Uterus (tissue), 4 donors: ENCODE measurements at places on chromosomes 4 and X. TPM values are rescaled to one million over a fixed set of nuclear protein-coding genes. Genes with fewer than 3 reads are reported as not detected.

DNA sequence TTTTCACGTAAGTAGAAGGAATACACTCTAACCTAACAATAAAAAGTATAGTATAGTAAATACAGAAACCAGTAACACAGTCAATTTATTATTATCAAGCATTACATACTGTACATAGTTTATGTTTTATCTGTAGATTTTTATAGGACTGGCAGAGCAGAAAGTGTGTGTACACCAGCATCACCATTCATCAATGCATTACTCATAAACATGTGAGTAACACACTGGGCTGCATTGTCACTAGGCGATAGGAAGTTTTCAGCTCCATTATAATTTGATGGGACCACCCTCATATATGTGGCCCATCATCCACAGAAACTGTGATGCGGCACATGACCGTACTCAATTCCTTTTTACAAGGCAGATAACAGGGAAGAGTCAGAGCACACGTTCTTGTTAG lies 137.8 kb upstream of the RBPJ start:
- H3K27me3 ChIP-seq, result no peaks in the 10 kb centered on the region
- no peak for DNase-seq
- H3K36me3 ChIP-seq, result no peaks in the 10 kb centered on the region
- no peak overlapping the region for H3K4me3 ChIP-seq

GRCh38 chrX:149992918-149993317 lies 54.6 kb upstream of the EOLA2 start:
- DNase-seq, result no peak
- no peaks in the 10 kb centered on the region for H3K4me1 ChIP-seq
- H3K36me3 ChIP-seq, result no peaks in the 10 kb centered on the region
- H3K27ac ChIP-seq, result no peak overlapping the region
- no peak overlapping the region for H3K4me3 ChIP-seq

The ASB9 gene
- 4.1 TPM for total RNA-seq

DNA sequence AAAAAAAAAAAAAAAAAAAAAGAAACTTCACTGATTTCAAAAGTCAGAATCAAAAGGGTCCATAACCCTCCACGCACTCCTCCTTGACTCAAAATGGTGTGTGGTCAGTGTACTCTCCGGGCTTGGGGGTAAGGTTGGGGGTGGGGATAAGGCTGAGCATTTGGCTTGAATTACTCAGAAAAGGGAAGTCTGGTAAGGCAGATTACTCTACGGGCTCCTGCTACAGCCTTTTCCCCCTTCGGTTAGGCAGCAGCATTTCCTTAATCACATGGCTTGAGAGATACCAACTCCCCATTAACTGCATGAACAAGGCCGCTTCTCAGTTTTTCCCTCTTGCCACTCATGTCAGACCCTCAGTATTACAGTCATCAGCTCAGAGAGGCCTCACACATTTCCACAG lies 135.4 kb upstream of the DUSP21 start:
- no peaks in the 10 kb centered on the region for H3K4me1 ChIP-seq
- H3K4me3 ChIP-seq, result no peak overlapping the region

DNA sequence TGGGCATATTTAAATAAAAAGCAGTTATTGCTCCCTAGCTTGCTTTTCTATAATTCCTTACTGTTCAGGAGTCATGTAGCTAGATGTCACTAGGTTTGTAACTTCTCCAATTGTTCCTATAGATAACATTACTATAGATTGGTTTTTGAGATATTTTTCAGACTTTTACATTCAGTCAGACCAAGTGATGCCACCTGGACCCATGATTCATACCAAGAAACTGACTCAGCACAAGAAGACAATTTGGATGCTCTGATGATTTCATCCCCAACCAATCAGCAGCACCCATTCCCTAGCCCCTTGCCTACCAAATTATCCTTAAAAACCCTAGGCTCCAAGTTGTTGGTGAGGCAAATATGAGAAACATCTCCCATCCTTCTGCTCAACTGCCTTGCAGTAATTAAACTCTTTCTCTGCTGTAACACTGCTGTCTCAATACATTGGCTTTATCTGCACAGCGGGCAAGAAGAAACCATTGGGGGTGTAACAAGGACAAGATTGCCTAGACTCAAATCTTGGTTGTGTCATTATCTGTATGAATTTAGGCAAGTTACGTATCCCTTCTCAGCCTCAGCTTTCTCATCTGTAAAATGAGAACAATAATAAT lies 11.8 kb upstream of the NEIL3 start:
- H3K4me1 ChIP-seq, result no peaks in the 10 kb centered on the region
- no peak for DNase-seq
- H3K4me3 ChIP-seq, result no peak overlapping the region
- H3K36me3 ChIP-seq, result no peaks in the 10 kb centered on the region
- no peaks in the 10 kb centered on the region for H3K27me3 ChIP-seq
- H3K27ac ChIP-seq, result no peak overlapping the region

GRCh38 chrX:111444881-111445280 lies 32.9 kb upstream of the DCX start:
- no peak overlapping the region for H3K4me3 ChIP-seq
- H3K4me1 ChIP-seq, result no peaks in the 10 kb centered on the region
- H3K27ac ChIP-seq, result no peak overlapping the region

DNA sequence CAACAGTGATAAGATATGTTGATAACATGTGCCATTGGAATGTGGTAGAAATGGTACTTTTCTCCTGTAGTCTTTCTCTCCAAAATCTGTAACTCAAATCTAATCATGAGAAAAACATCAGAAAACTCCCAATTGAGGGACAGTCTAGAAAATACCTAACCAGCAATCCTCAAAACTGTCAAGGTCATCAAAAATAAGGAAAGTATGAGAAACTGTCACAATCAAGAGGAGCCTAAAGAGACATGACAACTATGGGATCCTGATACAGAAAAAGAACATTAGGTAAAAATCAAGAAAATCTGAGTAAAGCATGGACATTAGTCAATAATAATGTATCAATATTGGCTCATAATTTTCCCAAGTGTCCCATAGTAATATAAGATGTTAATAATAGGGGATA lies 124.5 kb upstream of the PPP1R2C start:
- no peaks in the 10 kb centered on the region for H3K36me3 ChIP-seq
- H3K27me3 ChIP-seq, result no peaks in the 10 kb centered on the region
- DNase-seq, result no peak
- no peak overlapping the region for H3K27ac ChIP-seq

GRCh38 chr4:16337936-16338335 lies 111.7 kb upstream of the TAPT1 start:
- no peak overlapping the region for H3K4me3 ChIP-seq
- H3K36me3 ChIP-seq, result no peaks in the 10 kb centered on the region
- no peaks in the 10 kb centered on the region for H3K4me1 ChIP-seq
- no peak overlapping the region for H3K27ac ChIP-seq
- no peak for DNase-seq

GRCh38 chr4:44016570-44017421 lies 431.8 kb downstream of the KCTD8 start:
- no peaks in the 10 kb centered on the region for H3K27me3 ChIP-seq
- H3K27ac ChIP-seq, result no peak overlapping the region
- no peaks in the 10 kb centered on the region for H3K4me1 ChIP-seq

DNA sequence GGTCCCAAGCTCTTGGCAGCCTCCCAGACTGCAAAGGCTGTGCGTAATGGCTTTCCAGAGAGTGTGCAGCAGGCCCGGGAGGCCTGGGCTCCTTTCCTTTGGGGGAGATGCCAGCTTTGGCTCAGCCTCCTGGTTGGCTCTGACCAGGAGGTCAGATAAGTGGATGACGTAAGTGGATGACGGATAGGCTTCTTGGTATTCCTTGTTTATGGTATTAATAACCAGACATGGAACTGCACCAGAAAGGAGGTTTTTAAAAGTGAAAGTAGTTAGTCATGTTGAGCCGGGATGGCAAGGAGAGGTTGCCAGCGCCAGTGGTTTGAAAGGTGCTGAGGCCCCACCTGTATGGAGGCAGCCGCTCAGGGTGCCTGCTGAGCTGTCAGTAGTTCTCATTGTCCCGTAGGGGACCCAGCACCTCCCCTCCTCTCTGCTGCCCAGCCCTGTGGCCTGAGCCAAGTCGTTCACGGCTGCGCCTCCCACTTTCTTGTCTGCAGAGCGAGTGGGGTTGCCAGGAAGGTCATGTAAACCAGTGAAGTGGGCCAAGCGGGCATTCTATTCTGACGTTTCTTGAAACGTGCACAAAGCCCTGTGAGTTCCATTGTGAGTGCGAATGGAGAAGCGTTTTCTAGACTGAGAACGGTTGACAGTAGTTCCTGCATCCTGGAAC lies 28.7 kb upstream of the STOX2 start:
- H3K27me3 ChIP-seq, result no peaks in the 10 kb centered on the region
- no peaks in the 10 kb centered on the region for H3K4me1 ChIP-seq
- no peaks in the 10 kb centered on the region for H3K36me3 ChIP-seq
- H3K27ac ChIP-seq, result peak overlapping the region; percentile 77

GRCh38 chr4:170030121-170030520 lies 3.9 kb upstream of the MFAP3L start:
- H3K27ac ChIP-seq, result no peak overlapping the region
- H3K4me3 ChIP-seq, result no peak overlapping the region
- DNase-seq, result no peak
- no peaks in the 10 kb centered on the region for H3K27me3 ChIP-seq
- no peaks in the 10 kb centered on the region for H3K4me1 ChIP-seq
- H3K36me3 ChIP-seq, result no peaks in the 10 kb centered on the region

- H3K27me3 ChIP-seq, result no peaks in the 10 kb centered on the region
- no peaks in the 10 kb centered on the region for H3K4me1 ChIP-seq
- no peak overlapping the region for H3K27ac ChIP-seq
- no peaks in the 10 kb centered on the region for H3K36me3 ChIP-seq
- no peak overlapping the region for H3K4me3 ChIP-seq
These were observed 25.9 kb upstream of the GUCY1A1 start for GRCh38 chr4:155640751-155641150.

GRCh38 chrX:31319586-31319985 lies 247.7 kb upstream of the FTHL17 start:
- H3K36me3 ChIP-seq, result no peaks in the 10 kb centered on the region
- H3K27me3 ChIP-seq, result no peaks in the 10 kb centered on the region
- H3K4me3 ChIP-seq, result no peak overlapping the region
- no peaks in the 10 kb centered on the region for H3K4me1 ChIP-seq

The RBMXL3 gene
- not detected for total RNA-seq

DNA sequence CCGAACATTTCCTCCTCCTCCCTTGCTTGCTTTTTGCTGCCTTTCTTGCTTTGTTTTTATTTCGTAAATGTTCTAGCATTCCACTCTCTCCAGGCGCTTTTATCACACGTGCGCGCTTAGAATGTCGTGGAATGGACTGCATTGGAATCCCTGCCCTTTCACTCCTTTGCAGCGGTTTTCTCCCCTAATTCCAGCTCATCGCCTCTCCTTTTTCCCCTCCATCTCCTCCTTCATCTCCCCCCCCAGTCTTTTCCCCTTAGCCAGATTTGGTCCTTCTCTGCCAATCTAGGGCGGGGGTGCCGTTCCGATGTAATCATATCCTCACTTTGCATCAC lies 579 bp downstream of the OGT start:
- no peaks in the 10 kb centered on the region for H3K27me3 ChIP-seq
- no peaks in the 10 kb centered on the region for H3K36me3 ChIP-seq
- peak overlapping the region; percentile 93 for H3K27ac ChIP-seq
- no peak for DNase-seq
- peak overlapping the region; percentile 73 for H3K4me3 ChIP-seq
- H3K4me1 ChIP-seq, result no peaks in the 10 kb centered on the region

DNA sequence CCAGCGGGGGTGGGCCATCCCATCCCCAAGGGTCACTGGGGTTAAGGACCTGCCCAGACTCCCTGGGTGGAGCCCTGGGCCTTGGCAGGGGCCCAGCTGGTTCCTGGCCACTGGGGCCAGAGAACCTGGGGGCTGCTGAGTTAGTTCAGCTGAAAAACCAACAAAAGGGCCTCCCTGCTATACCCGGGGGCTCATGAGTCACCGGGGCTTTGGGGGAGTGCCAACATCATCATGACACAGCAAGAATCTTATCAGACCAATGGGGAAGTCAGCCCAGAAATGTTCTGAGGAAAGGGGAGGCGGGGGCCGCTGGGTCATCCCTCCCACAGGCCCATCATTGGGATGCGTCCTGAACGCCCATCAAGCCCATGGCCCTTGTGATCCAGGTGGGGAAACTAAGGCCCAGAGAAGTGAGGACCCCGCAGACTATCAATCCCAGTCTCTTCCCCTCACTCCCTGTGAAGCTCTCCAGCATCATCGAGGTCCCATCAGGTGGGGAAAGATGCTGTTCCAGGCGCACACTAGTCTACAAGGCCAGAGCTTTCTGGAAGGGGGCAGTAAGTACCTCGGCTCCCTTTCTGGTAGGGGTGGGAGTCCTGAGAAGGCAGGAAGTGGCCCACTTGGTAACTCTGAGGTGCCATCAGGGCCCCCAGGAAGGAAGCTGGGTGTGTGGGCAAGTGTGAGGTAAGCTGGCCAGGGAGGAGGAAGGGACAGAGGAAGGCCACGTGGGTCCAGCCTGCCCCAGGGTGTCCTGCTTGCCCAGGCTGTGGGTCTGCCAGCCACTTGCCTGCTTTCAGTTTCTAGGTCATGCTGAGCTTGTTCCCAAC lies 4.5 kb downstream of the G6PD start:
- DNase-seq, result peak; percentile 93
- no peak overlapping the region for H3K4me3 ChIP-seq
- no peaks in the 10 kb centered on the region for H3K36me3 ChIP-seq
- no peaks in the 10 kb centered on the region for H3K27me3 ChIP-seq
- peak overlapping the region; percentile 77 for H3K27ac ChIP-seq

DNA sequence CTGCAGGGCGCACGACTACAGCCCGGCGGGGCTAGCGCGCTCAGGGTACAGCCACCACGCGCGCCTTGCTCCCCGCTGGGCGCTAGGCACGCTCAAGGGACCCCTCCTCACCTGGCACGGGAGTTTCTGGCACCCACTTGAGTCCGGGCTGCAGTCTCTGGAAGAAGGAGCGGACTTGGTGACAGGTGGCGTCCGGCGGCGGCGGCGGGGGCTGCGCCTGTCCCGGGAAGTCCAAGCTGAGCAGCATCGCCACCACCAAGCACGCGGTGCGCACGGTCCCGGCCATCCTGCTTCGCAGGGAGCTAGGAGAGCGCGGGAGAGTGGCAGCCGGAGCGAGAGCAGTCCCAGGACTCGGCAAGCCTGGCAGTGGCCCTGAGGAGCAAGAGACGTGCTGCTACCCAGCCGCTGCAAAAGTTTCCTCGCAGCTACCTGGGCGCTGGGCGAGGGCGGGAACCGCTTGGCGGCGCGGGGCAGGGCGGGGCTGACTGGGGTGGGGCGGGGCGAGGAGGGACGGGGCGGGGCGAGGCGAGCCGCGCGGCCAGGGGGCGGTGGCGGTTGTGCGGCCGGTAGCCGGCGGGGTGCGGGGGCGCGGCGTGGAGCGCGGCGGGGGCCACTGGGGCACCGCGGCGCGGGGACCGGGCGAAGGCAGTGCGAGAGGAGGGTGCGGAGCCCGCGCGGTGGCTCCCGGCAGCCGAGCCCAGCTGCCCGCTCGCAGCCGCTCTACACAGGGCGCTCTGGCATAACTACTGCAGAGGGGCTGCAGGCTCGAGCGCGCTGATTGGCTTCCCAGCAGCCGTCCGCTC lies at the start of gene GPC3:
TSS of gene GPC3 (minus strand) at position 431 of the 803 bp plus-strand sequence.
- H3K4me3 ChIP-seq, result no peak within 1 kb of the TSS
- no peaks in the 10 kb centered on the region for H3K27me3 ChIP-seq
- DNase-seq, result peak; percentile 32

The RS1 gene
- not detected for total RNA-seq

The POU4F2 gene
- total RNA-seq, result not detected

The PABPC4L gene
- total RNA-seq, result 3.3 TPM
